Stimulated activated CD4-positive, alpha-beta T cell treated with anti-CD3 and anti-CD28 coated beads, TNF-alpha, amount 100 ng/mL, for 4 hours (primary cell): ENCODE measurements at places on chromosomes 7 and 10.

DNA sequence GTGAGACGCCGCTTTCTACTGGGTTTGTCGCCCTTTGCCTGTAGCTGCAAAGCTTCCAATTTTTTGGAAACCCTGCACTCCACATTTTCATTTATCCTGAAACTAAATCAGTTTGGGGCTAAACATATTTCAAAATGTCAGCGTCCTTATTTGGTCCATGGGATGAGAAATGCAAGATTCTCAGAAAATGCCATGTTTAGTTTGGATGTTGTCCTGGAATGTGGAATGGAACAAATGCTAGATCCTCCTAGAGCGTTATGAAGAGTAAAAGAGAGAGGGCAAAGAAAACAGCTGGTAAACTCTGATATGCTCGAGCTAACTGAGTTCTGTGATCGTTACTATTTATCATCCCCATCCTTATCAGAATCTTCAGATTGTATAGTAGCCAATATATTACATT lies 236.9 kb downstream of the KLF6 start:
- no peak for DNase-seq

DNA sequence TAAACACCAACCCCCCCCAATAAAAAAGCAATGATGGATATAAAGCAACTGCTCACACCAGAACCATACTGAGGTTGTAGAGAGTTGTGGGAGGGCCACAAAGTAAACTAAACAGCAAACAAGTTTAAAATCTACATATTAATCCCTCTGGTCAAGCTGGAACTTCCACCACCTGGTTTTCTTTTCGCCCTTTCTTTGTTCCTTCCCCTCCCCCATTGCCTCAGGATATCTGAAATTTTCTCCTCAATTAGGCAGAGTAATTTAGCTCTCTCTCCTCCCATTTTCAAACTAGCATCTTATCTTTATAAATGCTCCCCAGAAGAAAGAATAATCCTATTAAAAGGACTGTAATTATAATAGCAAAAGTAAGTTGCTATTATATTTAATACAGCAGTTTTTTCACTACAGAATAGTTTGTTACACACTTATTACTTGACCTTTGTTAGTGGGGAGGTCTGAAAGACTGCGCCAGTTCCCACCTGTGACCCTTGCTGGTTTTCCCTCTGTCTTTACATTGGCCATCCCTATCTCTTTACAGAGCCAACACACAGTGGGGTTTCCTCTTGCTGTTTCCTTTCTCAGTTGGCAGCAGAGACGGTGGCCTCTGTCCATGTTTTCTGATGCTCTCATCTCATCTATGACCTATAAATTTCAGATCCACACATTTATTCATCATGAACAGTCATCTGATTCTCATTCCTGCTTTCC lies 235.4 kb downstream of the RNLS start:
- no peak for DNase-seq

DNA sequence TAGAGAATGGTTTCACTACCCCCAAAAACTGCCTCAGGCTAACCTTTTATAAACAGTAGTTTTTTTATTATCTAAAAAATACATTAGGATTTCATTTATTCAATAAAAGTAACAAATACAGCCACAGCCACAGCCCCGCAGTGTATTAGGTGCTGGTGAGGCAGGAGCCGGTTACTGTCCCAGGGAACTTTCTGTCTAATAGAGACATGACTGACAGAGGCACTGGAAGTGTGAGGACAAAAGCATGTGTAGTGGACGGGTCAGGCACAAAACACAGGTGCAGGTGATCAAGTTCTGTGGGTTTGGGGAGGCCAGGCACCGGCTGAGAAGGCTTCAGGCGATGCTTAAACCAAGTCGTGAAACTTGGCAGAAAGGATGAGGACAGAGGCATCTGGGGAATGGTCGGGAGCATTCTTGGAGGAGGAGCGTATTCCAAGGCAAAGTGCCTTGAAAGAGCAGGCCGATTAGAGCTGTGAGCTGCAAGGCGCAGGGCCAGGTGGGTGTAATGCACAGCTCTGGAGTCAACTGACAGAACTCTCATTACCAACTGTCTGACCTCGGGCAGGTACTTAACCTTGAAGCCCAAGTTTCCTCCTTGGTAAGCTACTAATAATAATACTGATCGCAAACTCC lies 138.2 kb downstream of the USP6NL start:
- no peak for DNase-seq

- no peak for DNase-seq
These were observed 71.2 kb downstream of the LRRTM3 start for GRCh38 chr10:66996996-66997395.

GRCh38 chr7:31058122-31058521 lies 6.0 kb downstream of the ADCYAP1R1 start:
- DNase-seq = no peak

DNA sequence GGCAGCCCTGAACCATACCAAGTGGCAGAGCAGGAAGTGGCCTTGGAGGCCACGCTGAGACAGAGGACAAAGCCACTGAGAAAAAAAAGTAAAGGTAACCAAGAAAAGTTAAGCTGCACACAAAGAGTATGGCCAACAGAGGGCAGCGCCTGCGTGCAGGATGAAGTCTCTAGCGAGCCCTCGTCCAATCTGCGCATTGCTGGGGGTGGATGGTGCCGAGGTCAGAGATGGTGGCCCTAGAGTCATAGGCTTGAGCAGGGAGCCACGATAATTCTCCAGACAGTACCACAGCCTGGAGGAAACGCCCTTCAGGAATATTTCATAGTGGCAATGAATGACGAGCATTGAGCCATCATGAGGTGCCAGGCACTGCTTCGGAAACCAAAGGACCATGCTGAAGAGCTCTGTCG lies 9.7 kb downstream of the ATP6V0E2 start:
- no peak for DNase-seq

GRCh38 chr7:105587909-105588635 lies 6.8 kb upstream of the EFCAB10 start:
- no peak for DNase-seq

DNA sequence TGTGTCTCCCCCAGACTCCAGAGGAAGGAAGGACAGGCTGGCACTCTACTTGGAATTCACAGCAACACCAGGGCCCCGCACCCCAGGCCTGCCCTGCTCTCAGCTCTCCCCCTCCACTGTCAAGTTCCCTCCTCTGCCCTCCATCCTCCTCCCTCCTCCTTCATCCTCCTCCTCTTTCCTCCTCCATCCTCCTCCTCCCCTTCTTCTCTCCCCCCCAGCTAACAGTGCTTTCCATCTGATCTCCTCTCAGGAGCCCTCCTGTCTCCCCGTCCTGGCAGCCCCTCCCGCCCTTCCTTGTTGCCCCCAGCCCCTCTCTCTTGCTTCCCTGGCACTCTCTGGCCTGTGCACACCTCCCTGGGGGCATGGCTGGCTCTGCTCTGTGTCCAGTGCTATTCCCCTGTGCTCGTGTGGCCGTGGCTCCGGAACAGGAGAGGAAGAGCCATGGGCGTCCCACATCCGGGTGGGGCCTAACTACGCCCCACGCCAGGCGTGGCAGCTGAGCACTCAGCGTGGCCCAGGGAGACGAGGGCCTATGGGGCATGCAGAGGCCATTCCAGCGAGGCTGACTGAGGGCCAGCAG lies 64.2 kb downstream of the PWWP2B start:
- DNase-seq = no peak

GRCh38 chr7:112765105-112765504 lies 25.1 kb downstream of the TMEM168 start:
- no peak for DNase-seq

- no peak for DNase-seq
These were observed 239.2 kb upstream of the ZMIZ1 start for GRCh38 chr10:78829565-78829964.

DNA sequence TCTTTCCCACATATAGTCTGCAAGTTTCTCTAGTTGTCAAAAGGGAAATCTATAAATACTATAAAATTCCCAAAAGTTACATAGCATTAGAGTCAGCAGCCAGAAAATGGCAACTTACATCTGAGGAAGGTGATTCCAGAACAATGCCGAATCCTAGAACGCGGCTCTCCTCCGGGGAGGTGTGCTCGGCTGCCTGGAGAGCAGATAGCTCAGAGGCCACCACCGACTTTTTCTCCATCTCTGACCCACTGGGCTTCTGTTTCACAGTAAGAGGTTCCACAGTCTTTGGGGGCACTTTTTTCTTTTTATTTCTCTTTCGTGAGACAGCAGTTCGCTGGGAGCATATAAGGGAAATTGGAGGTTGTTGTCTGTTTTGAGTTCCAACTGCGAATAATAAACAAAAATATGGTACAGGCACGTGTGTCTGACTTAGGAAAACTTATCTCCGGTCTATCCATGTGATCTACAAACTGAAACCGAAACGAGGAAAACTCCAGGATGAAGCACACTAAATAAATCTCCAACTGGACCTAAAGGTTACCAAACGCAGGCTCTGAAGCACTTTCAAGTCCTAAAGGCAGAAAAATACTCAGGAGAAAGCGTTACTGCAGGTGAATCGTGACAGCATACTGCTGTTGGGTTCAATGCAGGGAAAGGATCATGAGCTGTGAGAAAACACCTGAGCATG lies 36.2 kb downstream of the BEND7 start:
- no peak for DNase-seq

- no peak for DNase-seq
These were observed 26.3 kb downstream of the DNMBP start for GRCh38 chr10:99983280-99983988.

DNA sequence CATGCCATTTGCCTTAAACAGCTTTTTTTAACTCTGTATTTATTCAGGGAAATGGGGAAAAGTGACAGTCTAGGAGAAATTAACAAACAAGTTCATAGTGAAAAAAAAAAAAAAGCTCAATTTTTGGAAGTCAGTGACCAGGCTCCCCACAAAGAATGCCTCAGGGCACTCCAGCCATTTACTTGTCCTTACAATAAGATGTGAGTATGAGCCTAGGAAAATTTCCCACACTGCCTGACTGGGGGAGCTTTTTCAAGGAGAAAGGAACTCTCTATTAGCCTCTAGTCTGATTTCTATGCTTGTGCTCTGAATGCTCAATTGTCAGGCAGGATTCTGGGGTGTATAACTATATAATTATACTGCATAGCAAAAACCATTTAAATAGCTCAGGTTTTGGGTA lies 74.9 kb upstream of the NRBF2 start:
- no peak for DNase-seq

GRCh38 chr10:6364893-6365292 lies 162.2 kb downstream of the PFKFB3 start:
- no peak for DNase-seq

GRCh38 chr10:59896191-59896590 lies 10.2 kb downstream of the CCDC6 start:
- DNase-seq = no peak

- no peak for DNase-seq
These were observed 251.2 kb downstream of the ARHGAP12 start for GRCh38 chr10:31677195-31678138.

DNA sequence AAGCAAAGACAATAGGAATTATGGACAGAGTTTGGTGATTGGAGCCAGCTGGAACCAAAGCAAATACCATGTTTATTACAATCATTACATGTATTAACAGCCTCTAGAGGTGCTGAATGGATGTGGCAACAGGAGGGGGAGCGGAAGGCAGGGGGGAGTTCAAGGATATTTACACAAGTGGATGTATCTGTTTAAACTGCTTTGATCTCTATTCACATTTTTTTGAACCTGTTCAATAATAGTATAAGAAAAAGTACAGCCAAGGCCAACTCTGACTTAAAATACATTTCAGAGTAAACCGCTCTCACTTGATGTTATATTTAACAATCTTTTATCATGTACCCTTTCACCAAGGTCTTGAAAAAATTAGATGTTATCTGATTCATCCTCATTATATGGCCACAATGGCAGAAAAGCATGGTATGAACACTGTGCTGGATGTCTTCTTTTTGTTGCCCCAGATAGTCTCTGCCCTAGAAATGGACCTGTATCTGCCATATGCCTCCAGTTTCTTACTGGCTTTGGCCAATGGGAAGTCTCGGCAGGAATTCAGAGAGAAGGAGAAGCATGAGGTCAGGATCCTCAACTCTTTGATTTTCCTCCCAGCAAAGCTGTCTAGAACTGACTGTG lies 88.2 kb upstream of the FAM133B start:
- no peak for DNase-seq

DNA sequence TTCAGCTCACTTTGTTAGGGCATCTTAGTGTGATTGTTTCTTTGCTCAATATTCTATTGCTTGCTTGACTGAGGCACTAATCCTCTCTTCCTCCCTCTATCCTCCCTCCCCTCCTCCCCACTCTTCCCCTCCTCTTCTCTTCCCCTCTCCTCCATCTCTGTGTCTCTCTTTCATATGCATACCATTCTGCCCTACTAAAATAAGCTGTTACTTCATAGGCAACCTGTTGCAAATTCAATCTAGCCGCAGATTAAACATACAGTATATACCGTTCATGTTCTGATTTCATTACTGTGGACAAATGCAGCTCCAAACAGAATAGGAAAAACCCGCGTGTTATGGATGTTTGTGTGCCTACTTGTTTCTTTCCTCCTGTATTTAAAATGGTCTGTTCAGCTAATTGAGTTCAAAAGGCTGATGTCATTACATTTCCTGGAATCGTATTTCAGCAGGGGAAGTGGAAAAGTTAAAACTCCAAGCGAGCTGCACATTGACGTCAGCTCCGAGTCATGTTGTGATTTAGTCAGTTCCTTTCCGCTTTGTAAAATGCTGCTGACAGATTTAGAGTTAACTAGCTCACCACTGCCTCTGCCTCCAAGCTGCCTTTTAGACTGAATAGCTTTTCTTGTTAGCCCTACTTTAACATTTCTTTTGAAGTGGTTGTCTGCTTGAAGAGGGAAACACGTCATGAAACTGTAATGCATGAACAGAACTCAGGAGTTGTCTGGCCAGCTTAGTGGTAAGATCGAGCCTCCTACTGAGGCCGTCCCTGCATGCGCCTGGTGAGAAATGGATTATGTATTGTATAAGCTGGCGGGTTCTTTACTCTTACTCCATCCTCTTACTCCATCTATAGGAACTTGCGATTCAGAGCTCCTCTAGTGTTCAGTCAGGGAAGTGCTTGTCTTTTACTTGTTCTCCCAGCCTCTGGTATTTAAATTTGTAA lies 69.0 kb downstream of the CREM start:
- DNase-seq = peak; percentile 31

- DNase-seq = no peak
These were observed 10.8 kb upstream of the FAM3C start for GRCh38 chr7:121406944-121407343.
